WTC11 (cell line): ENCODE measurements at places on chromosomes 3 and 15. TPM values are rescaled to one million over a fixed set of nuclear protein-coding genes. Genes with fewer than 3 reads are reported as not detected.

The GPR171 gene
- total RNA-seq: 0.17 to 0.32 TPM in 2 of 3 replicates, not detected in the other

DNA sequence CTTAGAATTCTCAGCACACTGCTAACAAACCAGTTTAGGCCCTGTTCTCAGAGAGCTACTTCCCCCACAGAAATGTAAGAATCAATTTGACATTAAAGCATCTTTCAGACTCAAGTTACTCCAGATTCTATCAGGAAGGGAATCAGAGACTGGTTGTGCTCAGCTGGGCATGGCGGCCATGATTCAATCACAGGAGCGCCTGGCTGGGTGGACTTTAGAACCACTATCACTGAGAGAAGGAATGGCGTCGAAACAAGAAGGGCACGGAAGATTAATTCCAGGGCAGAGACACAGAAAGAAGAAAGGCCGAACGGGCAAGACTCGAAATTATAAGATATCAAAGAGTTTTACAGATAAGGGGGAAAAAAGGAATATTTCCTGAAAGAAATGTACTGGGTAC, 6.2 kb downstream of the TNIK start:
- no peak for DNase-seq

The GHSR gene
- total RNA-seq: not detected in 3 replicates

The DZIP1L gene
- 11.2 to 15.3 TPM (median 11.2 TPM) in 3 replicates for total RNA-seq

DNA sequence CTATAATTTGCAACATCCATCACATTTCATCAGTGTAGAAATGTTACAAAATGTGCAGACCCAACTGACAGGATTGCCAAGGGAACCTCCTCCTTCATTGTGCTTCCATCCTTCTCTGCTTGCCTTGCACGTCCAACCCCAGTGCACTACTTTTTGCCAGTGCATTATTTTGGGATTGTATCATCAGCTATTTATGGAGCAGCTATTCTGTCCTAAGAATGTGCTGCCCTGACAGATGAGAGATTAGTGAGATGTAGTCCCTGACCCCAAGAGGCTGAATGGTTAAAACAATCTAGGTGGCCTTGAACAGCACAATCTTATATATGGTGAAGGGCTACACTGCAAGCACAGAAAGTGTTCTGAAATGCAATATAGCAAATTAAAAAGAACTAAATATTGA, 935.8 kb downstream of the IGSF11 start:
- DNase-seq: no peak

The MGLL gene
- 0.73 to 0.96 TPM (median 0.94 TPM) in 3 replicates for total RNA-seq

DNA sequence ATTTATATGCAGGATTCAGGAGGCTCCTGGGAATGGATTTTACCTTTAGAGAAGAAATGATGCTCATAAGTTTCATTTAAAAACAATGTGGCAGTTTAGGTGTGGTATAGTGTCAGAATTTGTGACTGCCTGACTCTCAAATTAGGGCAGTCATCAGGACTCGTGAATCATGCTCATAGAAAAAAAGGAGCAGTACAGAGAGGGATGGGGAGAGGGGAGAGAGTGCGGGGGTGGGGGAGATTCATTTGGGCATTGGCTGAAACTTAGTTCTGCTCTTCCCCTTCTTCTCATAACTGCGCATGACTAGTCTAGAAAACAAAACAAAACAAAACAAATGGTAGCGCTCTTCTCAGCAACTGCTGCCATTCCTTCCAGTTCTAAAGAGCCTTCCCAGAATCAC, 44.3 kb downstream of the PRTG start:
- no peak for DNase-seq

The FBLN2 gene
- total RNA-seq: 20.7 to 35.2 TPM (median 31.3 TPM) in 3 replicates

GRCh38 chr3:114746502-114746901, 400.6 kb downstream of the ZBTB20 start:
- no peak for DNase-seq

The PLA2G4E gene
- 0.02 TPM in 1 of 3 replicates, not detected in the others for total RNA-seq

GRCh38 chr3:28050885-28051284, 190.5 kb upstream of the CMC1 start:
- no peak for DNase-seq

DNA sequence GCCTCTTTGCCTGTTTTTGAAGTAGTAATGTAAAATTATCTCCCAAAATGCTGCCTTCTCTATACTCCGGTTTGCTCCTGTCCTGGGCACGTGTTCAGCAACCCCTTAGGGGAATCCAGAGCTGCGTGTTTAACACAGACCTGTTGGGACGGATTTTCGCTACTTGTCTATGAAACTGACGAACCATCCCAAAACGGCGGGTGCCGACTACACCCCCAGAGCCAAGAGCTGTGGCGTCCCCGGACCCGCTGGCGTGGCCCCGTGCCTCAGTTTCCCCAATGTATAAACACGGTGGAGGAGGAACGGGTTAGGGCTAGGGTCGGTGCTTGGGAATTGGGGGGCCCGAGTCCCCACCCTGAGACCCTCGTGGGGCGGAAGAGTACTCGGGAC, 473 bp downstream of the FHIT start:
- peak; percentile 17 for DNase-seq

The PGBD4 gene
- 1.1 to 1.2 TPM (median 1.1 TPM) in 3 replicates for total RNA-seq

DNA sequence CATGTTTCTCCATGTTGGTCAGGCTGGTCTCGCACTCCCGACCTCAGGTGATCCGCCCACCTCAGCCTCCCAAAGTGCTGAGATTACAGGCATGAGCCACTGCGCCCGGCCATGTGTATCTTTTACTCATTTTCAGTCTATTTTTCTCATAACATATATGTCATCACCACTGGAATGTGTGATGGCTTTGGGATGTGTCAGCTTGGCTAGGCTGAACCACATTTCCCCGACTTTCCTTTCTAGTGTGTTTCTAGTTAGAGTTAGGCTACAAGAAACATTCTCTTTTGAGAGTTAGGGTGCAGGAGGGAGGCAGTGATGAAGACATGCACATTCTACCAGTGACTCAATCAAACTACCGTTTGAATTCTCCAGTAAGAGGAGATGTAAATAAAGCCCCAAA, 444.9 kb upstream of the THBS1 start:
- DNase-seq: no peak

The CHRFAM7A gene
- total RNA-seq: 6.2 to 8.7 TPM (median 8.2 TPM) in 3 replicates

- no peak for DNase-seq
Observed at GRCh38 chr15:37823601-37824275, 110.7 kb upstream of the TMCO5A start.

- no peak for DNase-seq
Observed at GRCh38 chr15:61527836-61528580, 298.9 kb upstream of the RORA start.

GRCh38 chr3:184230603-184231528, 1.5 kb downstream of the VWA5B2 start:
- peak; percentile 48 for DNase-seq

The LAMB2 gene
- 118 to 134 TPM (median 130 TPM) in 3 replicates for total RNA-seq

DNA sequence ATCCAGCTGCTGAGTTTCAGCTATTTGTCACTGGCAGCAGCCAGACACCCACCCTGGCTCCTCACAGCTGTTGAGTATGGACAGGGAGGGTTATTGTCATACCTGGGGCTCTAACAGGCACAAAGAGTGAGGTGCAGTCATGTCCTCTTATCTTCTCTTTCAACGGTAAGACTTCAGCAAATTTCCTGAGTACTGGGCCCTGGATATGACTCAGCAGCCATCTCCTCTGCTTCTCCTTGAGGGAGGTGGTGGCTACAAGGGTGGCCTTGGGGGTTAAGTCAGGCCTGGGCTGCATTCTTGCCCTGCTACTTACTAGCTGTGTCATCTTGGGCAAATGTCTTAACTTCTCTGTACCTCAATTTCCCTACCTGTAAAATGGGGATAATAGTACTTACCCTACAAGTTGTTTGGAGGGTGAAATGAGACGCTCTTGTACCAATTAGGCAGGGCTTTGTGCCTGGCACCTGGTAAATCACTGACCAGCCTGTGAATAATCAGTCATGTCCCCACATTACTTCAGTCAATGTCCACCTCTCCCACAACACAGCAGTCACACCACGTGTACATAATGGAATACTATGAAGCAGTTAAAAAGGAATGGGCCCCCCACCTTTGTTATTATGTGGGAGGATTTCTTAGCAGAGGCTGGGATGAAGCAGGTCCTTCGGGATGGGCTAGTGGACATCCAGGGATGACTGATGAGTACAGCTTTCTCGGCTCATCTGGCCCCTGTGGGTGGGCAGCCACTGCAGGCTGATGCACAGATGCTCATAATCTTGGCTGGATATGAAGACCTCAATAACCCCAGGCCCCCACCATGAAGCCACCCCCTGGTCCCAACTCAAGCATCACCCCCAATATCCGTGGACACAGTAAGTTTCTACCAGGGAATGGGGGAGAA, 528.8 kb downstream of the SHQ1 start:
- DNase-seq: no peak

DNA sequence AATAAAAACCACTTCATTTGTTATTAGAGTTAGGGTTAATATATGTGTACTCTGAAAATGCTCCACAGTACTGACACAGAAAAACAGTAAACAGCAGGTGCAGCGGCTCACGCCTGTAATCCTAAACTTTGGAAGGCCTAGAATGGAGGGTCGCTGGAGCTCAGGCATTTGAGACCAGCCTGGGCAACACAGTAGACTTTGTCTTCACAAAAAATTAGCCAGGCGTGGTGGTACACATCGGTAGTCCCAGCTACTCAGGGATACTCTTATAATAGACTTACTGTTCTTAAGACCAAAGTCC, 40.3 kb downstream of the UACA start:
- DNase-seq: no peak

The CDHR4 gene
- 0.17 to 0.69 TPM (median 0.39 TPM) in 3 replicates for total RNA-seq

- DNase-seq: no peak
Observed at GRCh38 chr3:73805435-73805834, 180.7 kb upstream of the PDZRN3 start.

DNA sequence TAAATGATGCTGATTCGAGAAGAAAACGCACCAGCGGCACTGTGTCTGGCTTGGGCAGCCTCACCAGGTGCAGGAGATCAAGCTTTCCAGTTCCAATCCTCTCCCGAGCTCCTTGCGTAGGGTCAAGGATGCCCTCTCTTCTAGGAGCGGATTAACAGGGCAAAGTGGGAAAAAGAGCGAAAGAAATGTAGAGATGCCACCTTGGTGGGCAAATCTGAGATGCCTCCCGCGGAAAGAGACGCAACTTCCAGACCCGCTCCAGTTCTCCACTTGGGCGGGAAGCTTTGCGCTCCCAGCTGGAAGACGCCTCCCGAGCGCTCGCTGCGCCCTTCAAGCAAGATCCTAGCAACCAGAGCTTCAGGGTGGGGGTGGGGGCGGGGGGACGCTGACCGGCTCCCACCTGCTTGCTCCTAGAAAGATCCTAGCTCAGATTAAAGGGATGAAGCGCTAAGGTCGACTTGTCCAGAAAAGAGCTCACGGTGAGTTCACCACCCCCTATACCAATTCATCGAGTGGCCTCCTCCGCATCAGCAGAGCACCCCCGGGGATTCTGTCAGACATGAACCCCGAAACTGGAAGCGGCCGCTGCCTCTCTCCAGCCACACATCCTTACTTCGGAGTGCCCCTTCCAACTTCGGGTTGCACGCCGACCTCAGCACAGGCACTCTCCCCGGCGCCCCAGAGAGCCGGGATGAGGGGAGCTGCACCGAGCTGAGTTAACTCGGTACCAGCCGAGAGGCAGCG, 769 bp downstream of the TAFA4 start:
- DNase-seq: peak; percentile 35

DNA sequence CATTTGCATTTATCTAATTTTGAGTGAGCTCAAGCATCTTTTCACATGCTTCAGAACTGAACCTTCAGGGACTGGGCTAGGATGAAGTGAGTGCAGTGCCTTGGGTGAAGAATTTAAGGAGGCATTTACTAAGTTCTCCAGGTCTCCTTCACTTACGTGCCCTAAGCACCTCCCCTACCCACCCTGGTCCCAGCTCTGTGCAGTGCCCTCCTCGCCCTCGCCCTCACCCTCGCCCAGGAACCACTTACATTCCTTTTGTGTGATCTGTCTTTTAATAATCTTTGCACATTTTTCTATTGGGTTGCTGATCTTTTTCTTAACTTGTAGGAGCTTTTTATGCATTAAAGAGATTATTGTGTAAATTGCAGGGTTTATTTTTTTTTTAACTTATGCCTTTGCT, 322.6 kb downstream of the THSD4 start:
- DNase-seq: no peak

The FSIP1 gene
- total RNA-seq: 0.55 to 0.61 TPM (median 0.60 TPM) in 3 replicates

DNA sequence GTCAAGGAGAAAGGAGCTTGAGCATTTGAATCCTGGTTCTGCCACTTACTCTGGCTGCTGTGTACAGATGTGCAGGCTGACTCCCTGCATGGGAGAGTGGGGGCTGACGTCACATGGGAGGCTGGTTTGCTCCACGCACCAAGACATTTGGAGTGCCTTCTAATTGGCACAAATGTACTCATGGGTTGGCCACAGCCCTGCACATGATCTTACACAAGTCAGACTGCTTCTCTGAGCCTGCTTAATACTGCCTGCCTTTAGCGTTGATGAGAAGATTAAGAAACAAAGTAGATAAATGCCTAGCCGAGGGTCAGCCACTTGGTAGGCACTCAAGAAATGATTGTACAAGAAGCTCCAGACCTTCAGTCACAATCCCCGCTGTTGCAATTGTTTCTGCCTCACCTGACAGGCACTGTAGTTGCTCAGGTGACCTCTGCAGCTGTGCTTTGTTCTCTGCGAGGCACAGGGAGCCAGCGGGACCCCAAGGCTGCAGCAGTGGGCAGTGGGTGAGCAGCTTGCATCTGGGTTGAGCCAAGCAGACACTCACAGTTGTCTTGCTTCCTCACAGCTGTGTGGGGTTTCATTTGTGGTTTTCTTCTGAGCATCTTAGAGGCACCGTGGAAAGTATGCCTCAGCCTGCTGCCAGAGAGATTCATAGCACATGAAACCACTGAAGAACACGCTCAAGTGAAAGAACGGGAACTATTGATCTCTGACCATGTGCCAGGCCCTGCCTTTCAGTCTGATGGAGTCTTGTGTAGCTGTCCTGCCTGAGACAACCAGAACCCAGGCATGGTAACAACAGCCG, 33.1 kb downstream of the GRK7 start:
- DNase-seq: no peak

- no peak for DNase-seq
Observed at GRCh38 chr3:45332901-45333407, 55.4 kb upstream of the LARS2 start.

The ADAMTSL3 gene
- total RNA-seq: 1.1 to 1.8 TPM (median 1.7 TPM) in 3 replicates
